ELR (cell line): ENCODE measurements at places on chromosomes 1 and 21.

DNA sequence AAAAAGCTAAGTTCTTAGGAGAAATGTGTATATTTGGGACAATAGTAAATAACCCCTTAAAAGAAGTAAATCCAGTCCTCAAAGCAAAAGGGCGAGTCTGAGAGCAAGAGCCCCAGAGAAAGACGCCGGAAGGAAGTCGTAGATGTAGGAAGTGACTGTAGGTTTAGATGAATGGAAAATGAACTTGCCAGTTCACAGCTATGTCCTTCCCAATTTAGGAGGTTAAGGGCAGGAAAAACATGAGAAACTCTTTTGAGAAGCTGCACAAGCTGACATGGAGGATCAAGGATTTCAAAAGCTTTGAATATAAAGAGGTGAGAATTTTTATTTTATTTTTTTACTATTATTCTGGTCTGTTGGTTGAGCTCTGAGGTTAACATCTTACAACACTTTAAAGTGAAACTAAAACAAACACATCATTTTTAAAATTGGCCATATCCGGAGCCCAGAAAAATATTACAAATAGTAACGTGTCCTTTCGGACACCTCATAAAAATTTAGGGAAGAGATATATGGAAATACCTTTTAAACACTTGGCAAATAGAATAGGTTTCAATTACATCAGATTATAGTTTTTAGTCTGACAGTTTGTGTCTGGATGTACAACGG, 1178.6 kb downstream of the MRPL39 start:
- peak; percentile 41 for DNase-seq

DNA sequence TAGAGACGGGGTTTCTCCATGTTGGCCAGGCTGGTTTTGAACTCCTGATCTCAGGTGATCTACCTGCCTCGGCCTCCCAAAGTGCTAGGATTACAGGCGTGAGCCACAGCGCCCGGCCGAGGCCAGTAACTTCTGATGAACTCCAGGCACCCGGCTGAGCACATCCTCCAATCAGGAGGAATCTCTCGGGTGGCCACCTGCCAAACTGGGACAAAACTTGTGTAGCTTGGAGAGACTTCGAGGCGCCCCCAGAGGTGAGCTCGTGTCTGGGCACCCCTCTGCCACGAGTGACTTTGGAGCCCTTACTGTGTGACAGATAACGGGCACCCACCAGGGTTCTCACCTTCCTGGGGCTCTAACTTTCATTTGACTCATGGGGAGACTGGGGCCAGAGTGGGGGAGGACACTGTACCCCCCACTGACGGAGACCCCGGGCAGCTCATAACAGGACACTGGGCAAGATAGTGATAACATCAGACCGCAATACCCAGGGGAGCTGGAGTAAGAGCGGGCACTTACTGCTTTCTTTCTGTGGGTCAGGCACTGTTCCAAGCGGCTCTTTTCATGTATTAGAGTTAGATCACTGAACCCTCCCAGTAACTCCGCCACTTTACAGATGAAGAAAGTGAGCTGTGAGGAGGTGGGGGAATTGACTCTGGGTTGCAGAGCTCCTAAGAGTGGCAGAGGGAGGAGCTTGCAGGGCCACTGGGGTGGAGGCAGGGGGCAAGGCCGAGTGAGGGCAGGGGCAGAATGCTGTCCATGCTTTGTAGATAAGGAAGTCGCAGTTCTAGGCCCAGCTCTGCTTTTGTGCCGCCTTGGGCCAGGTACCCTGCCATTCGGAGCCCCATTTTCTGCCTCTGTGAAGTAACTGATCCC, 1.9 kb upstream of the PADI2 start:
- no peak for DNase-seq

- DNase-seq, result no peak
These were observed 24.8 kb downstream of the GABPA start for GRCh38 chr21:25759573-25759972.

DNA sequence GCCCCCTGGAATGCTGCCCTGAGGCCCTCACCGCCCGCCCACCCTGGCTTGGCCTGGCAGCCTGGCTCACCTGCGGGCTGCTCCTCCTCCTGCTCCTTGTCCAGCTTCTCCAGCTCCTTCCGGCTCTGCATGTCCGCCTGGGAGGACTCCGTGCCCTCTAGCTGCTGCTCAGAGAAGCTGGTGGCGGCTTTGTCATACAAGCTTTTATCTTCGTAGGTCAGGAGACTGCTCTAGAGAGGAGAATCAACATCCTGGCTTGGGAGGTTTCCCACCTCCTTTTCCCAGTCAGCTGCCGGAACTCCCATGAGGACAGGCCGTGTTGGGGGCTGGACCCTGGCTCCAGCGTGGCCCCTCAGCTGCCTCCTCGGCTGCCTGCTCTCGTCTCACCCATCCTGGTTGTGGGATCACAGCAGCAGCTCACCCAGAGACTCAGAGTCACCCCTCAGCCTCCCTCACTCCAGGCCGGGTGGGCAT, 36.6 kb upstream of the TMEM52 start:
- no peak for DNase-seq

DNA sequence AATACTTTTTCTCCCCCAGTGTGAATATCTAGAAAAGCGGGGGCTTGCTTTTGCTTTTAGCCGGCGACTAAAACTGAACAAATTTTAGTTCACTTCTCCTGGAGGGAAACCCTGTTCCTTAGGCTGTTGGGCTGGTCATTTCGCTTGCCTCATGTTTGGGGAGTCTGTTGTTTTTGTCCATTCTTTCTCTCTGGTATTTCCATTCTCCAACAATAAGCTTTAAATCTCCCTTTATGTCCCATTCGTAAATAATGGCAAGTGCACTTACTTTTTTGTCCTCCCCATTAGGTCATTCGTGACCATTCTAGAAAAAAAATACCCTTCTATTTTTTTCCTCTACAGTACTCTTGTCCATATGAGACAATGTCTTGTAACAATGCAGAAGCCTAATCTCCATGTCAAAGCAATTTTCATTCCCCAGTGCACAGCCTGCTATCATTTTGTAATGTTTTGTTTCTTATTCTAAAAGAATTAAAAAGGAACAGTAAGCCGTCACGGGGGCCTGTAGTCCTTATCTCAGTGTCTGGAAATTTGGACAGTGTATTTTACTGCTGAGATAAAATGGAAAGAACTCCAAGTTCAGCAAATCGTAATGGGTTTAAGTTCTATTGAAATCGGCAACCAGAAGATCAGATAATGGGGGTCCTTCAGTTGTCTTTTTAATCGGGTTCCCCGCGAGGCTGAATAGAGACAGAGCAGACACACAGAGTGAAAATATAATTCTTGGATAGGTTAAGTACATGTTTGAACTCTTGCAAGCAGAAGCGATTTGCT, 21.8 kb downstream of the PROX1 start:
- DNase-seq, result no peak

- no peak for DNase-seq
These were observed 9.0 kb downstream of the ADORA1 start for GRCh38 chr1:203136409-203137042.

- DNase-seq, result no peak
These were observed 87.7 kb downstream of the NPHP4 start for GRCh38 chr1:5904551-5904950.

DNA sequence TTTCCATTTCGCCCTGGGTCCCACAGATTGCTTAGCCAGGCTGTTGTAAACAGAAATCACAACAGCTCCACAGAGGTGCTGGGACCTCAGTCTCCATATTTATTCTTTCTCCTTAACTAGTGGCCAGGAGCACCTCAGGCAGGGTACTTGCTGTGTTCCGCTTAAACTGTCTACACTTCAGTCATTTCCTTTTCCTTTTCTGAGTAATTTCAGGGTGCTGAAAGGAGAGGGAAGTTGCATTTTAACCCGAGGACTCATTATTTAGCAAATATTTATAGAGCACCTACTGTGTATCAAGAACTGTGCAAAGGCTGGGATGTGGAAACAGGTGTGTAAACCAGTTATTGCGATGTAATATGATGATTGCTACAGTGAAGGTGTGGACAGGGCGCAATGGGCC, 41.9 kb downstream of the ACP6 start:
- DNase-seq, result no peak
